Naive thymus-derived CD8-positive, alpha-beta T cell (primary cell): ENCODE measurements at places on chromosomes 13 and 19. TPM values are rescaled to one million over a fixed set of nuclear protein-coding genes. Genes with fewer than 3 reads are reported as not detected.

DNA sequence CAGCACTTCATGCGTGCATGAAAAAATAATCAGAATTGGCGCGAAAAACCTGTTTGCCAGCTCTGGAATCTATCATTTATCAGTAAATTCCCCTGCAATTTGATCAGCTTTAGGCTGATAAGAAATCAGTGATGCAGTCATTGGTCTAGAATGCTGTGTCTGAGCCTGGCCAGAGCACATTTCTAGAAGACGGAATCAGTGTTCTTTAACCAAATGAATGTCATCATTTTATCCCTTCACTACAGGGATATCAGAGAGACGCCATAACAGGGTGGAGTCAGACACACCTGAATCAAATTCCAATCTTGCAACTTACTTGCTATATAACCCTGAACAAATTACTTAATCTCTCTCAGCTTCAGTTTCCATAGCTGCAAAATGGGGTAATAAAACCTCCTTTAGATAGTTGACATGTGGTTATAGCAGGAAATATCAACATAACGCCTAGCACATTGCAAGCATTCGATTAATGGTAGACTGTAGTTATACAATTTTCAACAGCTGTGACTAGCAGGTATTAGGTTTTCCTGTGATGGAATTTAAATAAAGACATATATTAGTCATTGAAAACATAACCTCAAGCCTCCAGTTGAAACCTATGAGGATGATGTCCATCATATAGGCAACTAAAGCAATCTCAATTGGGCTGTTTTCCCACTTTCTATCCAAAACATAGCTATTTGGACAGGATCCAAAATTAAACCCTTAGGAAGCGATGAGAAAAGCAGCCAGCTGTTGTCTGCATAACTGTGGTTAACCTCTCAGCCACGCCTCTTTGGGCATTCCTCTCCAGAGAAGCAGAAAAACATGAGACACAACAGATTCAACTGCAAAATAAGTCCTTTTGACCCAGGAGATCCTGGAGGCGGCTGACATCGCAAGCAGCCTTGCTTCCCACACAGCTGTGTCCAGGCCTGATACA lies 51.6 kb upstream of the UBL3 start:
- no peak for DNase-seq

DNA sequence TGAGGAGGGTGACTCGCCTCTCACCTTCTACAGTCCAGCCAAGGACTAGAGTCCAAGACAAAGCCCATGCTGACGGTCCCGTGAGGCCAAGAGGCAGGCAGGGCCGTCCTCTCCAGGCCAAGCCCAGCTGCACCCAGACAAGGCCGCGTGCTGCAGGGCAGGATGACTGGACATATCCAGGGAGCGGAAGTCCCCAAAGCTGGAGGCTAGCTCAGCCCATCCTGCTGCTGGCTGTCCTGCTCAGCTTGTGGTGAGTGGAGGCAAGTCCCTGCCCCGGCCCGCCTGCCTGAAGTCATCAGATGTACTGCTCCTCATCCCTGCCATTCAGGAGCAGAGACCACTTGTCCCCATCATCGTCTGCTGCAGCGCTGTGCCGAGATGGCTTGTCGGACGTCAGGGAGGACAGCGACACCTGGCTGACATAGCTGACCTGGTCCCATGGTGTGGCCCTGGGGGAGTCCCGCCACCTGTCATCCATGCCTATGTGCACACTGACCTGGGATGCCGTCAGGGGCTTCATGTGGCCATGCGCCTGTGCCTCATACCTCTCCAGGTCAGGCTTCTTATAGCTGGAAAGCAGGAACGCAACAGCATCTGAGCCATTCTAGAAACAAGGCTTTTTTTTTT lies 72.8 kb downstream of the CCDC70 start:
- no peak for DNase-seq

DNA sequence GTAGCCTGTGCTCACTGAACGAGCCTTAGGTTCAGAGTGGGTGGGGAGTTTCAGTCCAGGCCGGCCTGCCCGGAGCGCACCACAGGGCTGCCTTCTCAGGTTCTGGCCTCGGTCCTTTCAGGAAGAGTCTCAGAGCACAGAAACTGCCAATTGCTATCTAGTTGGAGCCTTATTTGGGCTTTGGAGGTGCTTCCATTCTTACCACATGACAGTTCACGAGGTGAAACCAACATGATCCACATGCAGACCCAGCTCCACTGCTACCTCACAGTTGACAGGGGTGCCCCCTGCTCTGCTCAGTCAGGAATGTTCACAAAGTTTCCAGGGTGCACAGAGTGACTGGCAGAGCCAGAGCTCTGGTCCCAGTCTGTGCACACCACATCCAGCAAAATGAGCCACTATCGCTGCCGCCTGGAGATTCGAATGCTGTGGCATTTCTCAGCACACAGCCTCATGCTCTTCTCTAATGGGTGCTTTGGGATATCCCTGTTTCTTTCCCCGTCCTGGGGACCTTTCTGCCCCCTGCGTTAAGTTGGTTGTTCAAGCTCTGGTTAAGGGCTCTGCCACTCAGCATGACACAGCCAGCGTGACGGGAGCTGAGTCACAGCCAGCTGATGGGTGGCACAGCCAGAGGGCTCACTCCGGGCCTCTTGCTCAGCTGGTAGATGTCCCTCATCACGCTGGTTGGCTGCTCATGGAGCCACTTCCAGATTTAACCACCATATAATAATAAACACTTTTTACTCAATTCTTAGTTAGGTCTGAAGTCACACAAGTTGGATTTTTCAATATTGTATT lies 7.5 kb upstream of the SACS start:
- DNase-seq = no peak

F2RL3 gene
- total RNA-seq = not detected

MYH14 gene
- not detected for total RNA-seq

SIGLEC8 gene
- not detected for total RNA-seq
